CD8-positive, alpha-beta memory T cell (primary cell): ENCODE measurements at places on chromosomes 11 and 22.

DNA sequence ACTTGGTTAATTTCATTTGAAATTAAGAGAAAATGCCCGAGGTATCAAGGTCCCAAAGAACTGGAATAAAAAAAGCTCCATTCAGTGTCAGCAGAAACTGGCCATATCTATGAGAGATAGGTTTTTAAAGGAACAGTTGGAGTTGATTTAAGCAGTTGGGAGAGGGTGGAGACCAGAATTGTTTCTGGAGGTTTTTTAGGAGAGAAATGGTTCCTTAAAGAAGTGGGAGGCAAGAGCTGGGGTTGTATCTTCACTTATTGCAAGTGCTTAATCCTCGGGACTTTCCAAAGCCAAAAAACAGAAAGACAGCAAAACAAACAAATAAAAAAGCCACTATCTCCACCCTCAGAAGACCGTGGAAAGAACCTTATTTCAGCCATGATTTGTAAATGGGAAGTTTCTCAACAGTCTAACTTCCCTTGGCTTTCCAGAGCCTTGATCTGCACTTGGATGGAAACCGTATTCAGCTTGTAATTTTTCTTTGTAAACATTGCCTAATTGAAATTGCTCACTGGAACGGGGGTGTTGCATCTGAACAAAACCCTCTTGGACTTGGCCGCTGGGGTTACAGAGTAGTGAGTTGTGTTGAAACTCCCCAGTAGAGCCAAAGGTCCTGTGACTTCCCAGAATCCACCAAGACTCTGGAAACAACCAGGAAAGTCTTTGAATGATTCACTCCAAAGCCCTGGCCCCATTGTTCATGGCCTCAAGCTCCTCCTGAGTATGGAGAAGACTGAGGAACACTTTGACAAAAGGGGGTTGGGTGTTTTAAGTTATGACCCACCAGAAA is 115.6 kb downstream of the SLC1A2 start:
- H3K36me3 ChIP-seq, result no peaks in the 10 kb centered on the region
- DNase-seq, result no peak
- H3K27ac ChIP-seq, result no peak overlapping the region
- H3K27me3 ChIP-seq, result no peaks in the 10 kb centered on the region
- H3K4me1 ChIP-seq, result peaks cover 9% of the 10 kb centered on the region

DNA sequence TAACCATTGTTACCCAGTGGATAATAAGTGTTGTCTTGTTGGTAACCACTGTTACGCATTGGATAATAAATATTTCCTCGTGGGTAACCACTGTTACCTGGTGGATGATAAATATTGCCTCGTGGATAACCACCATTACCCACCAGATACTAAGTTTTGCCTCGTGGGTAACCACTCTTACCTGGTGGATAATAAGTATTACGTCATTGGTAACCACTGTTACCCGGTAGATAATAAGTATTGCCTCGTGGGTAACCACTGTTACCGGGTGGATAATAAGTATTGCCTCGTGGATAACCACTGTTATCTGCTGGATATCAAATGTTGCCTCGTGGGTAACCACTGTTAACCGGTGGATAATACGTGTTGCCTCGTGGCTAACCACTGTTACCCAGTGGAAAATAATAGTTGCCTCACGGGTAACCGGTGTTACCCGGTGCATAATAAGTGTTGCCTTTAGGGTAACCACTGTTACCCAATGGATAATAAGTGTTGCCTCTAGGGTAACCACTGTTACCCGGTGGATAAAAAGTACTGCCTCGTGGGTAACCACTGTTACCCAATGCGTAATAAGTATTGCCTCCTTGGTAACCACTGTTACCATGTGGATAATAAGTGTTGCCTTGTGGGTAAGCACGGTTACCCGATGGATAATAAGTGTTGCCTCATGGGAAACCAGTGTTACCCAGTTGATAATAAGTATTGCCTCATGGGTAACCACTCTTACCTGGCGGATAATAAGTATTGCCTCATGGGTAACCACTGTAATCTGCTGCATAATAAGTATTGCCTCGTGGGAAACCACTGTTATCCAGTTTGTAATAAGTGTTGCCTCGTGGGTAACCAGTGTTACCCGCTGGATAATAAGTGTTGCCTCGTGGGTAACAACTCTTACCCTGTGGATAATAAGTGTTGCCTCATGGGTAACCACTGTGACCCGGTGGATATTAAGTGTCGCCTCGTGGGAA is 21.9 kb upstream of the NXPE4 start:
- DNase-seq, result no peak
- H3K4me3 ChIP-seq, result no peak overlapping the region
- H3K4me1 ChIP-seq, result no peaks in the 10 kb centered on the region
- H3K36me3 ChIP-seq, result no peaks in the 10 kb centered on the region
- no peaks in the 10 kb centered on the region for H3K27me3 ChIP-seq
- H3K27ac ChIP-seq, result no peak overlapping the region

- no peaks in the 10 kb centered on the region for H3K36me3 ChIP-seq
- no peak for DNase-seq
- H3K4me3 ChIP-seq, result no peak overlapping the region
These were observed 213.1 kb upstream of the ZBED5 start for GRCh38 chr11:11070976-11071375.

- H3K36me3 ChIP-seq, result no peaks in the 10 kb centered on the region
- no peak overlapping the region for H3K27ac ChIP-seq
- no peak for DNase-seq
- H3K4me1 ChIP-seq, result peaks cover 5% of the 10 kb centered on the region
These were observed 28.3 kb upstream of the USP47 start for GRCh38 chr11:11813288-11813962.

DNA sequence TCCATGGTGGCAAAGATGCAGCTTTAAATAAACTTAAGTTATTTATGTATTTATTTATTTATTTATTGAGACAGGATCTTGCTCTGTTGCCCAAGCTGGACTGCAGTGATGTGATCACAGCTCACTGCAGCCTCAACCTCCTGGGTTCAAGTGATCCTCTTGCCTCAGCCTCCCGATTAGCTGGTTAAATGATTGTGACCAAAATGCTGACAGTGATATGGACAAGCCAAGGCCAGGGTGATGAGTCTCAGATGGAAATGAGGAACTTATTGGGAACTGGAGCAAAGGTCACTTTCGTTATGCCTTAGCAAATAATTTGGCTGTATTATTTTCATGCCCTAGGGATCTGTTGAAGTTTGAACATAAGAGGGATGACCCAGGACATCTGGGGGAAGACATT is 9.3 kb upstream of the LRP5 start:
- H3K4me1 ChIP-seq, result no peaks in the 10 kb centered on the region
- H3K4me3 ChIP-seq, result no peak overlapping the region
- H3K27ac ChIP-seq, result no peak overlapping the region
- no peak for DNase-seq
- no peaks in the 10 kb centered on the region for H3K27me3 ChIP-seq
- no peaks in the 10 kb centered on the region for H3K36me3 ChIP-seq

GRCh38 chr11:10275714-10276113 is 18.3 kb downstream of the SBF2 start:
- no peak overlapping the region for H3K27ac ChIP-seq
- H3K36me3 ChIP-seq, result no peaks in the 10 kb centered on the region
- no peaks in the 10 kb centered on the region for H3K27me3 ChIP-seq

DNA sequence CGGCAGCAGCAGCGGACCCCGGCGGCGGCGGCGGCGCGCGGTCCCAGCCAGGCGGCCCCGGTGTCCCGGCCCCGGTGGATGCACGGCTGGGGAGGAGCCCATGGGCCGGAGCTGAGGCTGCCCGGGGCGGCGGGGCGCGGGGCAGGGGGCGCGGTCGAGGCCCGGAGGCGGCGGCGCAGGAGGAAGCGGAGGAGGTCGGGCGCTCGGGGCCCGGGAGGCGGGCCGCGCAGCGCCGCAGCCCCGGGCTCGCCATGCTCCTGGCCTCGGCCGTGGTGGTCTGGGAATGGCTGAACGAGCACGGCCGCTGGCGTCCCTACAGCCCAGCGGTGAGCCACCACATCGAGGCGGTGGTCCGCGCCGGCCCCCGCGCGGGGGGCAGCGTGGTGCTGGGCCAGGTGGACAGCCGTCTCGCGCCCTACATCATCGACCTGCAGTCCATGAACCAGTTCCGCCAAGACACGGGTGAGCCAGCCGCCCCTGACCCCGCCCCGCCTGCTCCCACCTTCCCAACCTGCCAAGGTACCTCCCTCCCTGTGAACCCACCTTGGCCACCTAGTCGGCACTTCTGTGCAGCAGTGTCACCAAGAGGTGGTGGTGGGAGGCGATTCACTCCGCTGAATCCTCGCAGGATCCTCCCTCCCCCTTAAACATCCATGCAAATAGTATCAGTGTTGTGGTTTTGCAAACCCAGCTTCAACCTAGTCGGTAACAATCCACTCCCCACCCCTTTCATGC is 580 bp downstream of the DTX4 start:
- H3K4me3 ChIP-seq, result peak overlapping the region; percentile 80
- H3K36me3 ChIP-seq, result no peaks in the 10 kb centered on the region
- H3K4me1 ChIP-seq, result peaks cover 9% of the 10 kb centered on the region
- DNase-seq, result peak; percentile 52
- peaks cover 9% of the 10 kb centered on the region for H3K27me3 ChIP-seq

- no peak for DNase-seq
- peaks cover 3% of the 10 kb centered on the region for H3K36me3 ChIP-seq
- no peak overlapping the region for H3K4me3 ChIP-seq
- H3K4me1 ChIP-seq, result no peaks in the 10 kb centered on the region
These were observed 11.3 kb downstream of the SDHD start for GRCh38 chr11:112097734-112098528.

- no peaks in the 10 kb centered on the region for H3K36me3 ChIP-seq
- no peak overlapping the region for H3K27ac ChIP-seq
- no peak for DNase-seq
- peaks cover 6% of the 10 kb centered on the region for H3K4me1 ChIP-seq
- H3K4me3 ChIP-seq, result no peak overlapping the region
These were observed 81.6 kb downstream of the ALX4 start for GRCh38 chr11:44228379-44228778.
